Bronchus fibroblast of lung (primary cell): ENCODE measurements at places on chromosomes 13 and 19. TPM values are rescaled to one million over a fixed set of nuclear protein-coding genes. Genes with fewer than 3 reads are reported as not detected.

The TMEM221 gene
- total RNA-seq: under 0.01 TPM in 1 of 2 replicates, not detected in the other

The DNMT1 gene
- total RNA-seq: 119 and 123 TPM in 2 replicates

The LILRA6 gene
- not detected in 2 replicates for total RNA-seq

The JUND gene
- total RNA-seq: 288 and 304 TPM in 2 replicates

The SIGLEC6 gene
- not detected in 2 replicates for total RNA-seq

The UPF1 gene
- 42.7 and 45.6 TPM in 2 replicates for total RNA-seq

The DNAJB1 gene
- 77.5 and 86.8 TPM in 2 replicates for total RNA-seq
